Fibroblast of skin of right biceps (primary cell): ENCODE measurements at places on chromosomes 16 and 17.

GRCh38 chr16:88047462-88047861, 96.2 kb downstream of the BANP start:
- DNase-seq, result no peak

DNA sequence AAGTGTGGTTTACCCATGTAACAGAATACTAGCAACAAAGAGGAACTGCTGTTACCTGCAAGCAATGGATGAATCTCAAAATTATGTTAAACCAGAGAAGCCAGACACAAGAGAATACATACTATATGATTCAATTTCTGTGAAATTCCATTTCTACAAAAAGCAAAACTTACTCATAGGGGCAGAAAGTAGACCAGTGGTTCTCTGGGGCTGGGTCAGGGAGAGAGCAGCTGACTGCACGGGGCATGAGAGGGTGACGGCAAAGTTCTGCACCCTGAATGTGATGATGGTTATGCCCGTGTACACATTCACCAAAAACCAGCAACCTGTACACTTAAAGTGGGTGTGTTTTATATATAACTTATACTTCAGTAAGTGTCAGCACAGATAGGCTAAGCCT, 3.1 kb downstream of the ZNF843 start:
- DNase-seq, result no peak

- no peak for DNase-seq
Observed at GRCh38 chr17:81027038-81027437, 7.9 kb upstream of the BAIAP2 start.

GRCh38 chr16:30924076-30924912, 922 bp downstream of the FBXL19 start:
- DNase-seq, result no peak

GRCh38 chr17:37368577-37368976, 7.2 kb upstream of the C17orf78 start:
- DNase-seq, result peak; percentile 2

GRCh38 chr17:33285413-33285812, 7.7 kb downstream of the ASIC2 start:
- DNase-seq, result no peak

- no peak for DNase-seq
Observed at GRCh38 chr16:27474921-27475320, 72.9 kb downstream of the IL21R start.

GRCh38 chr17:17030515-17031211, 11.6 kb upstream of the MPRIP start:
- no peak for DNase-seq

DNA sequence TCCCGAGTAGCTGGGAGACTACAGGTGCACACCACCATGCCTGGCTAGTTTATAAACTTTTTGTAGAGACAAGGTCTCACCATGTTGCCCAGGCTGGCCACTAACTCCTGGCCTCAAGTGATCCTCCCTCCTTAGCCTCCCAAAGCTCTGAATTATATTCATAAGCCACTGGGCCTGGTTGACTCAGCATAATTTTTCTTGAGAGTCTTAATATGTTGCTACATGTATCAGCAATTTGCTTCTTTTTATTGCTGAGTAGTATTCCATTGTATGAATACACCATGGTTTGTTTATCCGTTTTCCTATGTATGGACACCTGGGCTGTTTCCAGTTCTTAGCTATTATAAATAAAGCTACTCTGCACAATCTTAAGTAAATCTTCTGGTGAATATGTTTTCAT, 42.4 kb upstream of the NSRP1 start:
- no peak for DNase-seq

DNA sequence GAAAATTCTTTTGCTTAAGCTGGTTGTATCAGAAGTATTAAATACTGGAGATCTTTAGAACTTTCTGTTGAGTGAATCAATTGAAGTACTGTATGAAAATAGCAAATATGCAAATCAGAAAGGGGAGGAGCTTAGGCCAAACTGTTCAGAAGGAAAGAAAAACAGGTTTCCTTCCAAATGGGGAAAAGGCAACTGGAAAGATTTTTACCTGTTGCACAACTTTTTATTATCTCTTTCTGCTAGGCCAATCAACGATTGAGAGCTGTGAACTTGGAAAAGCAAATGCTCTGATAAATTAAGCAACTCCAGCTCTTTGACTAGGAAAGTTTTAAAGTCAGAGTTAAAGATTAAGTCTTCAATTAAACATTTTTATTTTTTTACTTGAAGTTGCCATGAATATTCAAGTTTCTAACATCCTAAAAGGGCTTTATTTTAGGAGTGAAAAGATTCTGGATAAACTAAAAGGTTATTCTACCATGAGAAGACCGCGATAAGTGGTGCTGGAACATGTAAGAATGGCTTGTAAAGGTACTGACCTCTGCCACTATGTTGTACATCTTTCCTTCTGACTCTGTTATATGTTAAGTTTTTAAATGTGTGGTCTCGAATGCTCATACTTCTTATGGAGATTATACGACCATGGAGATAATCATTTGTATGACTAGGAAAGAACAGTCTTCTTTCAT, 16.5 kb downstream of the DCUN1D3 start:
- no peak for DNase-seq

DNA sequence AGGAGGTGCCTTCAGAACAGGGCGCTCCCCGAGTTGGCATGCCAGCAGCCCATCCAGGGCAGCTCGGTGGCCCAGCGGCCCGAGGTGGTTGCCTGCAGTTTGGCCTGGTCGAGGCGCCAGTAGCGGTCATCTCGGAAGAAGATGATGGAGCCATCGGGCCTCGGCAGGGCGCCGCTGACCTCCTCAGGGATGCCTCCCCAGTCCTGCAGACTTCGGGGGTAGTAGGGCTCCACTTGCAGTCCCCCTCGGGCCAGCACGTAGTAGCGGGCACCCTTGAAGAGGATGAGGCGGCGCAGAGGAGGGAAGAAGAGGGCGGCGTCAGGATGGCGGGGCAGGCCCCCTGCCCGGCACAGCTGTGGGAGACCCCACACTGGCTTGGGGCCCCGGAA, 5.8 kb downstream of the C17orf50 start:
- DNase-seq, result no peak

- no peak for DNase-seq
Observed at GRCh38 chr16:2468233-2468724, 2.8 kb upstream of the NTN3 start.

- DNase-seq, result no peak
Observed at GRCh38 chr16:50999181-50999580, 151.9 kb downstream of the SALL1 start.

GRCh38 chr16:50301626-50302471, 35.5 kb downstream of the ADCY7 start:
- peak; percentile 60 for DNase-seq

DNA sequence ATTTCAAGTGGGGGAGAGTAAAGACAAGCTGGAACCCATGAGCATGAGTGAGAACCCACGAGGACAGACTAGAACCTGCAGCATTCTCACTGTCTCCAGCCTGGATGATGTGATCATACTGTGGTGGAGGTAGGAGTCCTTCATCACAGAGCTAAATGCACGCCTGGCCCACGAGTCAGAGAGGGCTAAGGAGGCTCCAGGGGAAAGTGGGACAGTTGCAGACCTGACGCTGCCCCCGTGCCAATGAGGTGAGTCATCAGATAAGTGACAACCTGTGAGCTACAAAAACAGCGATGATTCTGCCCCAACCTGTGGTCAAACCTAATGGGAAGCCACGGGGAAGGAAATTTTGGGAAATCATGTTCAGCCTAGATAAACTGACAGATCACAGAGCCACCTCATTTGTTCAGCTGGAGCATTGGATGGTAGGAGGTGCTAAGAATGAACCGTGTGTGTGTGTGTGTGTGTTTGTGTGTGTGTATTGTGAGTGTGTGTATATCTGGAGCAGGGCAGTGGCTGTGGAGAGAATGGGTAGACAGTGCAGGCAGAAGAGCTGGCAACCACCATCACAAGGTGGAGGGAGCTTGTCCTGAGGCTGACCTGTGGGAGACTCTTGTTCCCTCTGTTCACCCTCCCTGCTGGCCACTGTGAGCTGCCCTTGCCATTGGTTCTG, 131.8 kb downstream of the UTP18 start:
- peak; percentile 55 for DNase-seq

DNA sequence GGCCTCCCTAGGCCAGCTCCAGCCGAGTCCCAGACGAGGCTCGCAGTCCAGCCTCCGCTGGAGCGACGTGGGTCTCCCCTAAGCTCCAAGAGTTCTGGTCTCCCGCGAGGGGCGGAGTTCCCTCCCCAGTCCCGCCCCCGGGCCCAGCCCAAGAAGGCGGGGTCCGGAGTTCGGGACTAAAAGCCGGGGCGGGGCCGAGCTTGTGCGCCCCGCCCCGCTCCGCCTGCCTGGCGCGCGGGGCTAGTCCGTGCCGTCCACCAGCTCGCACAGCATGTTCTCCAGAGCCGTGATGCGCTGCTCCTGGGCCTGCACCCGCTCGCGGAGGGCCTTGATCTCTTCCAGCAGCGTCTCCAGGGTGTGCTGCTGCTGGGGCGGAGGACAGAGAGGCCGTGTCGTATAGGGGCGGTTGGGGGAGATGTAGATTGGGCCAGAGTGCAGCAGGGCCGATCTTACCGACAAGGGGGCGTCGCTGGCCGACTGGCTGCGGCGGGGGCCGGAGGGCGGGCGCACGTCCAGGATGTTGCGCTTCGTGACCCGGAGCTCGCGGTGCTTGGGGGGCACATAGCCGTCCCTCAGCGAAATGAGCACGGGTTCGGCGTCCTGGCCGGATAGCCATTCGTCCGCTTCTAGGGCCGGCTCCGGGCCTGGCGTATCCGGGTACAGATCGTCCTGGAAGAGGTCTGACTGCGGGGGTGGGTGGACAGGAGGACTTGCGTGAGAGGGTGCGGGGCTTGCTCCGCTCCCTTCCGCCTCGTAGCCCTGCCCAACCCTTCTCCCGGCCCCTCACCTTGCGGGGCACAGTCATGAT, 7.0 kb downstream of the CORO6 start:
- DNase-seq, result peak; percentile 81

- peak; percentile 60 for DNase-seq
Observed at GRCh38 chr17:49616601-49617131, 41.0 kb downstream of the NXPH3 start.

DNA sequence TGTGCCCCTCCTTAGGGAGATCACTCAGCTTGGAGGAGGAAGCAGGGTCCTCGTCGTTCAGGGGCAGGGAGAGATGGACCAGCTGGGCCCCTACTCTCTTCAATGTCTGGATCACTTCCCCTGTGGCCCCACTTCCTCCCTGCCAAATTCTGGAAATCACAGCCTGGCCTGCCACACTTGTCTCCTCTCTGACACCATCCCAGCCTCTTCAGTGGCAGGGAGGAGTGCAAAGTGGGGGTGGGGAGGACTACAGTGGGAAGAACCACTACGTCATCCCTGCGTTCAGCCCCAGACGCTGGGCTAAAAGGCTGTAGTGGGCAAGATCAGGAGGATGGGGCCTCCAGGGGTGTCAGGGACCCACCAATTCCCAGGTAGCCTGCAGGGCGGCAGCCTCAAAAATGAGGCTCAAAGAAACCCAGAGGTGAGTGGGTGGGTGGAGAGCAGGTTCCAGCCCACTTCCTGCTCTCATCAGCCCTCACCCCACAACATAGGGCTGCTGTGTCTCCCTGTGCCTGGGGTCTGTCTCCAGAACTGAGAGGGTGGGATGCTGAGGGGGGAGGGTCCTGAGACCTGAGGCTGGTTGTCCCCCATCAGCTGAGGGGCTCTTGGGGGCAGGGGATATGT, 25.0 kb upstream of the TAC4 start:
- no peak for DNase-seq

GRCh38 chr16:89909777-89910716, 8.6 kb upstream of the MC1R start:
- DNase-seq, result peak; percentile 73

- no peak for DNase-seq
Observed at GRCh38 chr17:49890852-49891251, 43.0 kb upstream of the TAC4 start.
